ENCODE measurements at places on chromosomes 11 and 22. TPM values are rescaled to one million over a fixed set of nuclear protein-coding genes. Genes with fewer than 3 reads are reported as not detected.

- H3K36me3 ChIP-seq: no peaks in the 10 kb centered on the region
- H3K4me3 ChIP-seq: no peak overlapping the region
- peak; percentile 63 for DNase-seq
- peaks cover 17% of the 10 kb centered on the region for H3K27me3 ChIP-seq
Measured at GRCh38 chr22:39622881-39623367, 52.4 kb downstream of the CACNA1I start.

The INSC gene
- 0.60 TPM for total RNA-seq

- no peak for DNase-seq
- peaks cover 4% of the 10 kb centered on the region for H3K36me3 ChIP-seq
- no peak overlapping the region for H3K27ac ChIP-seq
- no peaks in the 10 kb centered on the region for H3K4me1 ChIP-seq
- no peak overlapping the region for H3K4me3 ChIP-seq
Measured at GRCh38 chr11:20407344-20407743, 19.8 kb downstream of the PRMT3 start.

The APOL6 gene
- total RNA-seq: 37.7 TPM

GRCh38 chr11:130881475-130882137 lies 34.7 kb downstream of the SNX19 start:
- H3K4me3 ChIP-seq: no peak overlapping the region
- no peaks in the 10 kb centered on the region for H3K4me1 ChIP-seq
- H3K36me3 ChIP-seq: peaks cover 93% of the 10 kb centered on the region
- H3K27ac ChIP-seq: peak overlapping the region; percentile 68
